Astrocyte (in vitro differentiated cells and primary cell): ENCODE measurements at places on chromosomes 12 and 14.

GRCh38 chr12:79266343-79267144 lies 402.0 kb downstream of the SYT1 start:
- no peak for DNase-seq

DNA sequence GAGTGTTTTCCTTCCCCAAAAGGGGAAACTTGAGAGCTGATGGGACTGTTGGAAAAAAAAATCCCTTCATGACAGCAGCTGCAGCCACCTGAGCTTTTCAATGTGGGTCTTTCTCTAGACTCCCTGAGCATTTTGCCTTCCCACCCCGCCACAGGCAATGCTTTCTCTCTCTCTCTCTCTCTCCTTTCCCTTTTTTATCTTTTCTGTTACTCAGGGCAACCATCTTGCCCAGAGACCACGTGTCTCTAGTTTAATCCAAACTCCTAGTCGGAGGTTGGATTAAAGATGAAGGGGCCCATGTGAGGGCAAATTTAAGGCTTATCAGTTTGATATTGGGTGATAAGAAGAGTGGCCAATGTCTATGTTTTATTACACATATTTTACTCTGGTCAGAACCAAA lies 25.9 kb upstream of the B4GALNT1 start:
- DNase-seq: no peak

DNA sequence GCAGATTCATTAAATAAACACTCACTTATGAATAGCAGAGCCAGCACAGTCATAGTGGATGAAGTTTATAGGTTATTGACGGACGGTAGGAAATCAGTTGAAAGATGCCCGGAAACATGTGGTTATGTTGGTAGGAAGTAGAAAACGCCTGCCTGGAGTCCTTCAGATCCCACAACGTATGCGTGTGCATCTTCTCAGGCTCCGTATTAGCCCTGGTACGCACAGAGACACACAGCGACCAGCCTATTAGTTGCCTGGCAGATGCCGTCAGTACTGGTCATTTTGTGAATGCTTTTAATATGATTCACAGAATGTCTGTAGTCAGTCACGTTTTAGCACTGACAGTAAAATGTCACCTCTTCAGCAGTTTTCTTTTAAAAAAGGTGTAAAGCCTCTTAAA lies 196.4 kb downstream of the RGS6 start:
- DNase-seq: no peak

DNA sequence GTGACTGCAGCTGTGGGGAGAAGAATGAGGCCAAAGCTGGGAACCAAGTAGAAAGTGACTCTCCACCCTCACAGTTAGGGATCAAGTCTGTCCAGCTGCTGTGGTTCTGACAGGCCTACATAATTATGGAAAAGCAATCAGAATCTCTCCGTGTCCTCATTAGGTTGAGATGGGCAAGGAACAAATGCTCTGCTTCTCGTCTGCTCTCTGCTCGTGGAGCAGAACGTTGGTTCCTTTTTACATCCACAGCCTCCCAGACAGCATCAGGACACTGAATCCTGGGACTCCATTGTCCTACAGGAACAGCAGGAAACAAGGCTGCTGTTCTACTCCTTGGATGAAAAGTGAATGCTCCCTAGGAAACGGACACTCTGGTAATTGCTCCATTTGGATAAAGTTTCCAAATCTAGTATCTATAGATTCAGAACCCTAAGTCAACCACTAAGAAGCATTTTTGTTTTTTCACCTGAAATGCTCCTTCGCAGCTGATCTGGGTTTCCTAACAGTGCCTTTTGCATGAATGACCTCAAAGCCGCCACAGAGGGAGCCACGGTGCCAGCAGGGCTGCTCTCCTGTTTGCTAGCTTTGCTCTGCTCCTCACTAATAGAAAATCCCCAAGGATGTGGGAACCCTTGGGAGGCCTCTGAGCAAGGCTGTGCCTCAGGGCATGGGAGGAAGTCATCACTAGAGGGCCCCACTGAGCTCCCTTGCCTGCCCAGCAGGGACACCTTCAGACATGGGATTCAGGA lies 102.0 kb downstream of the EGLN3 start:
- DNase-seq: peak; percentile 30

GRCh38 chr12:68378872-68379606 lies 46.9 kb upstream of the MDM1 start:
- DNase-seq: no peak

- DNase-seq: peak; percentile 32
Observed at GRCh38 chr14:32985866-32986265, 47.2 kb downstream of the NPAS3 start.

GRCh38 chr14:90658541-90658967 lies 157.7 kb downstream of the TTC7B start:
- peak; percentile 85 for DNase-seq

- peak; percentile 84 for DNase-seq
Observed at GRCh38 chr12:46963977-46964971, 115.1 kb upstream of the PCED1B start.

DNA sequence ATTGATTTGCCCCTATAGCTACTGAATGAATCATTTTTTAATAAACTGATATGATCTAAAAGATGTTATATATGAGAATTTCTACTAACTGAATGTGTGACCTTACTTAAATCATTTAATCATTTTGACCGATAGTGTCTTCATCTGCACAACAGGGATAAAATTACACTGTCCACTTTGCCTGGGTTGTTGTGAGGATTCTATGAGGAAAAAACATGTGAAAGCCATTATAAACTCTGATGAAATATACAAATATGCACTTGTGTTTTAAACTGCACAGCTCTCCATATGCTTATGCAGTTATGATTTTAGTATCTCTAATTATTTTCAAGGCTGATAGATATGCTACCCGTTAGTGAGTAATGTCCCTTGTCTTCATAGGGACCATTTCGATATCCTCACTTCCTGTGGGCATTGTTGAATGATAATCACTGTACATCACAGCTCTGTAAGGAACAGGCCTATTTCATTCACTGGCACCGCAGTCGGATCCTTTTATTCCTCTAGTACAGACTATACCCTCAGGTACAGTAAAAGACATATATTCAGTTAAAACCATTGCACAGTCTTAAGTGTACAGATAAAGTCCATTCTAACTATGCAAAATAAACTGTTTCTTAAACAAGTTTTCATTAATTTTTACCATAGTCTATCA lies 88.7 kb upstream of the RAP1B start:
- DNase-seq: no peak

DNA sequence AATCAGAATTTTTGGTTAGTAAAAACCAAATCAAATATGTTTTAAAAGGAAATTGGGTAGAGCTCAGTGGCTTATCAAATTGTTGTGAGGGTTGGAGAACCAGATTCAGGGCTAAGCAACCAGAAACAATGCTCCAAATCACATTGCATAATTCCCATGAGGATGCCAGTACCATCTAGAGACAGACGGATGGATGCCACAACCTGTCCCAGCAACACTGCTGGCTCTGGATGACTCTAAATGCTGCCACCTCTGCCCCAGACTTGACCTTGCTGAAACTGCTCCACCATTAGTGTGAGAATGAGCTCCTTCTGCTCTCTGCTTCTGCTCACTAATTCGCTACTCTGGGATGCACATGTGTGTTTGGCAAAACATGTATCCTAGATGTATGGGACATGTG lies 43.9 kb downstream of the FRS2 start:
- DNase-seq: no peak

DNA sequence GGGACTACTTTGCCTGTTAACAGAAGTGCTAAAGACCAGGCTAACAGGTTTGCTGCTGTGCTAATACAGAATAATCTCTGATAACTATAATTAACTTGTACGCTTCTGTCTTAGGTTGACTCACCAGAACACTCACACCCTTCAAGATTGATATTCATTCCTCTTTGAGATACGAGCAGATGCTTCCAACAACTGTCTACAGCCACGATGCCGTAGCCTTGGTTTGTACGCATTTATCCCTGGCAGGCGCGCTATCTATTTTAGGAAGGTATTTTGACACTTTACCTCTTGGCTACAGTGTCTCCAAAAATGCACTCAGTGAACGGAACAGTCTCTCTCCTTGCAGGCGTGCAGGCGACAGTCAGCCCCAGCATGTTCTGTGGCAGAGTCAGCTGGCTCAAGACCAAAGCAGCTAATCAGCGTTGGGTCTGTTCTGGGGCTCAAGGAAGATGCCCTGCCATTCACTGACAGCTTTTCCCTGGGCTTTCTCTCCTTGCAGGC lies 146.4 kb upstream of the PRICKLE1 start:
- DNase-seq: peak; percentile 70

GRCh38 chr12:59164226-59164625 lies 243.9 kb upstream of the LRIG3 start:
- peak; percentile 77 for DNase-seq

GRCh38 chr12:68805592-68806120 lies 2.3 kb upstream of the MDM2 start:
- peak; percentile 45 for DNase-seq

DNA sequence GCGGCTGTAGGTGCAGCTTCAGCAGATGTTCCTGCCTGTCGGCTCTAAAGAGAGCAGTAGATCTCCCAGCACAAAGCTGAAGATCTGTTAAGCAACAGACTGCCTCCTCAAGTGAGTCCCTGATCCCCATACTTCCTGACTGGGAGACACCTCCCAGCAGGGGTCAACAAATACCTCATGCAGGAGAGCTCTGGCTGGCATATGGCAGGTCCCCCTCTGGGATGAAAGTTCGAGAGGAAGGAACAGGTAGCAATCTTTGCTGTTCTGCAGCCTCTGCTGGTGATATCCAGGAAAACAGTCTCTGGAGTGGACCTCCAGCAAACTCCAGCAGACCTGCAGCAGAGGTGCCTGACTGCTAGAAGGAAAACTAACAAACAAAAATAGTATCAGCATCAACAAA lies 337.1 kb upstream of the USP15 start:
- no peak for DNase-seq

DNA sequence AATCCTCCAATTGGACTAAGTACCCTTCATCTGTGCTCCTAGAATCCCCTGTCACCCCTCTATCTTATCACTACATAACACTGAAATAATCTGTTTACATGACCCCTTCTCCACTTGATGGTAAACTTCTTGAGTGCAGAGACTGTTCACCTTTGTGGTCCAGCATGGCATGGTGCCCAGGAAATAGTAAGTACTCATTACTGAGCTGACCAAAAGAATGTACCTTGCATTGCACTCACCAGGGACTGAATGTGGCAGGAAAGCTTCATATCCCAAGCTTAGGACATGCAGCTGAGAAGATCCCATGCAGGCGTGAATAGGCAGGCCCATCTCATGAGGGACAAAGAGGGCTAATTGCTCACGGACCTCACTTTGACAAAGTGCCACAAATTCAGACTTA lies 1.4 kb upstream of the GARIN2 start:
- DNase-seq: peak; percentile 96

DNA sequence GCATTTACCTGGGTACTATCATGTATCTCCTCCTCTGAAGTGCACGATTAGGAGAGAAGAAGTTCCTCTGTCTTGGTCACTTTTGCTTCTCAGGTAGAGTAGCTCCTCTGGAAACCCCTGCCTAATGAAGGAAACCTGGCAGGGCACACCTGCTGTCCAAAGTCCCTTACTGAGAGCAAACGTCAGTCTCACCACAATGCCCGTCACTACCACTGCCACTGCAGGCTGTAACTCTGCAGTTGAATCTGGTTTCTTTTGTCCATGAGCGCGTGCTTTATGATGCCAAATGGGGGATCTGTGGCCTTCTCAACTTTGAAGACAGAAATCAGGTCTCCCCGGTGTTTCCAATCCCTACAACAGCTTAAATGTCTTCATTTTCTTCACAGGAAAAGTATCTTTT lies 1068.6 kb downstream of the BCL11B start:
- DNase-seq: no peak

DNA sequence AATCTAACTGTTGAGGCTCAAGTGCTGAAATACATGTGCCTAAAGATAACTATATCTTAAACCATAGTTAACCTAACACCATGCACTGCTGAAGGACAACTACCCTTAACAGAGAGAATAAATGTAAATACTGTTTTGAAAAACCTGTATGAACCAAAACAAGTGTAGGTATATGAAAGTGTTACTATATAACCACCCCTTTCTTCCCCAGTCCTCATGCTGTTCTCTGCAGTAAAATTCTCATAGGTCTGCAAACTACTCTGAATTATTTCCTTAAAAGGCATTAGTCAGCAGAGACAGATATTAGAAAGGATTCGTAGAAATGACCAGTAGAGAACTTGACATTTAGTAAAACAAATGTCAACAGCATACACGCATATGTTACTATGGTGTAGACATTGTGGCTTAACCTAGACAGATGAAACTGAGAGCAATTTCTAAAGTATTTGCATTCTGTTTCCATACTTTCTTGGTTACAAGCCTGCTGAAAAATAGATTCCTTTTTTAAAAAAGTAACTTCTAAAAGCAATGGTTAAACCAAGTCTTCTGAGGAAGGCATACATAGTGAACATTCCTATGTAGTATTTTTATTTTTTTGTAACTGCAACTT lies 13.9 kb downstream of the CSRP2 start:
- DNase-seq: peak; percentile 43

DNA sequence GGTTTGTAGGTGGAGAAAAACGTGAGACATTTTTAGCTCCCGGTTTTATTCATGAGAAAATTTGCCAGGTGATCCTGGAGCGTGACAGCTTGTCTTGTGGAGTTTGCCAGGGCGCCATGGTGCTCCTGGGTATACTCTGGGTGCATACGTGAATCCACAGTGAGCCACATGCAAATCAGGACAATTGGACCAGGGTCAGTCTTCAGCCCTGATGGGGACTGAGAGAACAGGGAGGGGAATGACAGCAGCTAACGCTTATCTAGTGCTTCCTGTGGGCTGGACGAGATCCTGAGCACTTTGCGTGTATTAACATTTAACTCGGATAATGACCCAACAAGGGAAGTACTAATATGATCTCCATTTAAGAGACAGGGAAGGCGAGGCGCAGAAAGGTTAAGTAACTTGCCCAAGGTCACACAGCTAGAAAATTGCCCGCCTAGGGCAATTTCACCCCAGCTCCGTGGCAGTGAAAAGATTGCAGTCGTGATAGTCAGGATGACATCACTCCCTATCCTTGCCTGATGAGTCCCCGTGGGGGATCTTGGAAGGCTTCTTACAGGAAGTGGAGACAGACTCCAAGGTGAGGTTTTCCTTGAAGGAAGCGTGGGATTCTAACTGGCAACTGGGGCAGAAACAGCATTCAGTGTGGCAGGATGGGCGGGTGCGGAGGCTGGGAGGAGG lies 118.4 kb upstream of the NCOR2 start:
- DNase-seq: peak; percentile 78

DNA sequence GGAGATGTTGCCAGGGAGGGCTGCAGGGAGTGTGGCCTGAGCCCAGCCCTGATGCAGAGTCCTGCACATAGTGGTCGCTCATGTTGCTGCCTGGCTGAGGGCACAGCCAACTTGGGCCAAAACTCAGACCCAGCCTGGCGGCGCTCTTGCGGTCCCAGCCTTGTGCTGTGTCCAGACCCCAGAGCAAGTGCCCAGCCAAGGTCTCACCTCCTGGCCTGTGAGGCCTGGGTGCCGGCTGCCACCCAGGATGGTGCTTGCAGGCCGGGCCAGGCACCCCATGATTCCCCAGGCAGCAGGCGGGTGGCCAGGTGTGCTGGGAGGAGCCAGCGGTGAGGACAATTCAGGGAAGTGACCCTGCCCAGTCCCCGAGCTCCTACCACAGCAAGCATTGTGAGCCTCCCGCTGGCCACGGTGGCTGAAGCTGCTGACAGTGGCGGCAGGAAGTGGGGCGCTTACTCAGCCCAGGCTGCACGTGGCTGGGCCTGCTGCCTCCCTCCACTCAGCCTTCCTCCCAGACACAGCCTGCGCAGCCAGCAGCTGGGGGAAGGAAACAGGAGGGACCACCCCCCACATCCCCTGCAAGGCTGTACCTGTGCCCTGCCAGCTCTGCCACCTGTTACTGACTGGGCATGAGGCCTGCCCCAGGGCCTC lies 17.7 kb upstream of the PGF start:
- peak; percentile 35 for DNase-seq
